GM06990 (cell line): ENCODE measurements at places on chromosomes 3 and 15.

- DNase-seq = no peak
Observed at GRCh38 chr3:134378818-134379217, 4.6 kb upstream of the AMOTL2 start.

GRCh38 chr3:172546105-172546504, 22.9 kb upstream of the TNFSF10 start:
- DNase-seq = no peak

DNA sequence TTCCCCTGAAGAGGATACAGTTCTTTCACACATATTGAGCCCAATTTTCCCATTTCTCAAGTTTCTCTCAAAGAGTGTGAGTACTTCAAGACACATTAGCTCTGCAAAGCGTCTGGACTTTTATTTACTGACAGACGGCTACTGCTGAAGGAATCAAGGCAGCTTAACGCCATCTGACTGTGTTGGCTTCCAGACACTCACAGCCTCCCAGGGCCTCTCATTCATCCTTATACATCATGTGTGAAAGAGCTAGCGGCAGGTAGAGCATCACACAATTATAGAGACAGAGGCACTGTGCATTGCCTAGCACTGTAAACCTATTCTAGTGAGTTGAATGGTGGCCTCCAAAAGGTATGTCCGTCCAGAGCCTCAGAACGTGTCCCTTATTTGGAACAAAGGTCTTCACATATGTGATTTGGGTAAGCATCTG, 284.1 kb upstream of the STT3B start:
- DNase-seq = no peak

DNA sequence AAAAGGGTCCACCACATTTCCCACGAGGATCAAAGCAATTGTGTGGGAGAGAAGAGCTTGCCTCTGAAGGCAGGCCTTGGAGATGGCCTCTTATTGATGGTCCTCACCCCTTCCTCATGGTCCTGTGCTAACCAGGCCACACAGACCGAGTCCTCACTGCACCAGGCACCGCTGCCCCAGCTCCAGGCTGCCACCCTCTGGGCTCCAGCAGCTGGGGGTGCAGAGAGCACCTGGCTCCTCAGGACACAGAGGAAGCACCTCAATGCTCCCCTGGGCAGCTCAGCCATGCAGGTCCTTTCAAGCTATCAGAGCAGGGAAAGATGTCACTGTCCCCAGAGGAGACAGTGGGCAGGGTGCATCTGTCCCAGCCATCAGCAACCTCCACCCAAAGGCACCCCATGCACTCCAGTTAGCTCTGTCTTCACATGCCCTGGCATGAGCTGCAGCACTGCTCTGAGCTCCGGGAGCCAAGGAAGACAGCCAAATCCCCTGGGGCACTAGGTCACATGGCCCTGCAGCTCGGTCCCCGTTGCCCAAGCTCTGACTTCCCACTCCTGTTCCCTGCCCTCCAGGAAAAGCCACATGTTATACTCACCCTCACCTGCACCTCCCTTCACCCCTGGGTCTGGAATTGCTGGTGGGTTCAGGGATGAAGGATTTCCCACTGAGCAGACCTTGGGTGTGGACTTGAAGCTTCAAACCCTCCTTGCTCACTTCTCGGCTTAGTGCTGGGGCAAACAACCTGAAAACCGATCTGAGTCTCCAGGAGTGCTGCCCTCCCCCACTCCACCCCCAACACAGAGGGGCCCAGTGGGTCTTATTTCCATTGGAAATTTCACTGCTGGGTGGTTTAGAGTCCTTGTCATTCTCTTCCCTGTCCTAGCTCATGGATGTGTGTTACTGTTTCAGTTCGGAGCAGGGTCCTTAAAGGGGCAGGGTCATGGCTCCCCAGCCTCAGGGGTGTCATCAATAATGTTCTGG, 32.6 kb downstream of the ALS2CL start:
- no peak for DNase-seq

DNA sequence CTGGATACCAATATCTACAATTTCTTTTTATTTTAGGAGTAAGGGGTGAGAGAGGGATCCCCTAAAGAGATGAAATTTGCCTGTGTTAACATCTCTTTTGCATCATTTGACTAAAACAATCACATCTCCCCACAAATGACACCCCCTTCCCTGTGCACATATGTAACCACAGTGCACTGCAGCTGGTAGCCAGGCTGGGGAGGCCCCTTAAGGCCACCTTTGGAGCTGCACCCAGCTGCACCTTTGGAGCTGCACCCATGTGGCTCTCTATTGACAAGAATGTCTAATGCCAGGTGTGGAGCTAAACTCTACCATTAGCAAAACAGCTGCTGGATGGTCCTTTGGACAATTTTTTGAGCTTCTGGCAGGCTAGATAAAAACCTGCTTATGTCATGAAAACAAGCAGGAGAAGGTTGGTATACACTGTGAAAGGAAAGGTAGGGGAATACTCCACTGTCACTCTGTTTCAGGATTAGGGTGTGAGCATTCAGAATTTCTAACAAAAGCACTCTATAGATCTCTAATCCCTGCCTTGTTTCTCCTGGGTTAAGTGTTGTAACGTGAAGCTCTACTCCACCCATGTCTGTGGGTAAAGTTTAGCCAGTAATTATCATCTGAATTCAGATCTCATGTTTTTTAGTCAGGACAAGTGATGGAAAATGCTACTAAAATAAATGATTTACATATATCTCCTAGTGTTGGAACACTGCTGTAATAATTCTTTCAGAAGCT, 52.1 kb downstream of the TFG start:
- no peak for DNase-seq

GRCh38 chr15:80554560-80554959, 140.6 kb upstream of the ABHD17C start:
- DNase-seq = no peak

DNA sequence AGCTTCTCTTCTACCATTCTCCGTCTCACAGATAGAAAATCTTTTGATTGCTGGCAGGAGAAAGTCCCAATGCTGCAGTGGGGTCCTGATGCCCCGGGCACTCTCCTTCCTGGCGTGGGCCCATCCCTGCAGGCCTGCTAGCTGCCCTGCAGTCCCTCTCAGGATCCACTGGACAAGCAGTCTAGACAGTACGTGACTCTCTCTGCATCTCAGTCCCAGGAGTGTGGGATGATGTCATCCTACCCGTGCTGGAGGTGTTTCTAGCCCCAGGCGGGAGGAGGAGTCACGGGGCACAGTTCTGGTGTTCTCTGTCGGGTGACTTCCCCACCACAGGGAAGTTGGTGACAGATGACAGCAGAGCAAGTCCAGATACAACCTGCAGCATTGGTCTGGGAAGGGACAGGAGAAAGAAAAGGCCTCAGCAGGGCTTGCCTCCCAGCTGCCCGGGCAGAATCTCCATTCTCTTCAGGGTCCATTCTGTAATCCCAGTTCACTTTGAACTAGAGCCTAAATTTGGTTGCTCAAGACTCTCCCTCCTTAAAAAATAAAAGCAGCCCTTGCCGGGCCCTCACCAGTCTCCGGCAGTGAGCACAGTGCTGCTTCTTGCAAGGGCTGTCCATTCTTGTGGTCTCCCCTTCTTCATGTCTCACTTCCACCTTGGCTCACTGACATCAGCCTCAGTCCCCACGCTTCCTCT, 30.6 kb downstream of the SLC28A1 start:
- DNase-seq = peak; percentile 59

GRCh38 chr15:39591141-39591895, 10.4 kb downstream of the THBS1 start:
- no peak for DNase-seq

- DNase-seq = no peak
Observed at GRCh38 chr15:100330221-100330620, 11.6 kb downstream of the ADAMTS17 start.

DNA sequence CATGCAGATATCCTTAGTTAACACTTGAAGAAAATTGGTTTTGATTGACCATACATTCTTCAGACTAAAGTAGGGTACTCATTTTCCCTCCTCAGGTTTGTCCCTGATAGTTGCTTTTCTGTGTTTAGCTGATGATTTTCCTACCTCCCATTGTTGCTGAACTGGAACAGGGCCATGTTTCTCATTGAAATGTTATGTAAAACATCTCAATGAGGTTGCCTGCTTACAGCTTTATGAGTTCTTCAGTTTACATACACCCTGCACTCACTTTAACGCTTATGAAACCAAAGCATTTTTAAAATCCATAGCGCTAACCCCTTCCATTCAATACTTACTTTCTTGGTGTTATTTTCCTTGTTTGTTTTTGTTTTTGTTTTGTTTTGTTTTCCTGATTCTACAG, 61.9 kb downstream of the HMG20A start:
- no peak for DNase-seq

DNA sequence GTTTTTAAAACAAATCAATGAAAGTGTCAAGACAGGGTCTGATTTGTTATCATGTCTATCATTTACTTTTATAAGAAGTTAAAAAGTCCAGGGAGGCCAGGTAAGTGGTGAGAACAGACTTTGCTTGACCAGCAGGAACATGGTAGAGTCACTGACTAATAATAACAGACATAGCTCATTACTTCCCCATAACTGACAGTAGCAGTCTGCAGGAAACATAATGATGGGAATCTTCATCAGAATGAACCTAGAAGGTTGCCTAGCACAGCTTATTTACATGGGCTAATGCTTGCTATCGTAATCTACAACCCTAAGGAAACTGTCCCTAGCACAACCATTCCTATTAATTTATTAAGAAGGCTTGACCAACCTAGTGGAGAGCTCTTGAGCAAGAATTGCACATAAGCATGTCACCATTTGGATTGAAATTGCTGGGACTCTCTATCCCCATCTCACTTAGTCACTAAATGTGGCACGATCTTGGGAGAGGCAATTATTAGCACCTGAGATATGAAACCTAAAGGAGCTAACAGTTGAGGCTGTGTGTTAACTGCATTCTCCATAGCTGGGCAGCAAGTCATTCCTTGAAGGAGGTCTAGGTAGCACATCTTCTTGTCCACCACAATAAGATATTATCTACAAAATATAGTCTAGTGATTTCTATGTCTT, 139.6 kb upstream of the ZBTB20 start:
- no peak for DNase-seq

DNA sequence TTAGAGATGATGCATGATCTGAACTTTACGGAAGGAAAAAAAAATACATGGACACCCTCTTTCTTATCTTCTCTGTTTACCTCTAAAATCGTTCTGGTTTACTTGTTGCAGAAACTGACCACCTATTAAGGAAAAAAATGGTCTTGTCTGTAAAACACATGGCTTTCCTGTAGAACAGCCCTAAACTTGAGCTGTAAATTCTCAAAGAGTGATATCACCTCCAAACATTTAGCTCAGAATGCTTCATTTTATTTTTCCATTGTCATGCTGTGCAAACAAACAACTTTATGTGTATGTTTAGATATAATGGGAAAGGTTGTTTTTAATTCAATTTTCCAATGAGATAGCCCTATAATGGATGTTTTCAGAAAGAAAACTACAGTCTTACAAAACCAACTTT, 237.4 kb upstream of the NR2F2 start:
- DNase-seq = no peak

DNA sequence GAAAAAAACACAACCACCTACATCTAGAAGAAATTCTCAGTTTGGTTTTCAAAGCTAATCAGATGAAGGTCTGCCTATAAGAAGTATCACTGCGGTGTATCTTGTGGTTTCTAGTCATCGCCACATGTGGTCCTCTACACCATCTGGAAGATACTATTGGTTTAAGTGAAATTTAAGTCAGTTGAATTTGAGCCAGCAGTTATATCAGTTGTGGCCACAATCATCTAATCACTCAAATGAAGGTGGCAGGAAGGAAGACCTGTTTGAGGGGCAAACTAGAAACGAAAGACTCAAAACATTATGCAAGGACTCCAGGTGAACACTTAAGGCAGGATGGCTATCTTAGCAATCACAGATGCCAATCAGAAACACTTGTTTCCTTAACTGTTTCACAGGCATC, 48.7 kb downstream of the ETV5 start:
- DNase-seq = peak; percentile 67

DNA sequence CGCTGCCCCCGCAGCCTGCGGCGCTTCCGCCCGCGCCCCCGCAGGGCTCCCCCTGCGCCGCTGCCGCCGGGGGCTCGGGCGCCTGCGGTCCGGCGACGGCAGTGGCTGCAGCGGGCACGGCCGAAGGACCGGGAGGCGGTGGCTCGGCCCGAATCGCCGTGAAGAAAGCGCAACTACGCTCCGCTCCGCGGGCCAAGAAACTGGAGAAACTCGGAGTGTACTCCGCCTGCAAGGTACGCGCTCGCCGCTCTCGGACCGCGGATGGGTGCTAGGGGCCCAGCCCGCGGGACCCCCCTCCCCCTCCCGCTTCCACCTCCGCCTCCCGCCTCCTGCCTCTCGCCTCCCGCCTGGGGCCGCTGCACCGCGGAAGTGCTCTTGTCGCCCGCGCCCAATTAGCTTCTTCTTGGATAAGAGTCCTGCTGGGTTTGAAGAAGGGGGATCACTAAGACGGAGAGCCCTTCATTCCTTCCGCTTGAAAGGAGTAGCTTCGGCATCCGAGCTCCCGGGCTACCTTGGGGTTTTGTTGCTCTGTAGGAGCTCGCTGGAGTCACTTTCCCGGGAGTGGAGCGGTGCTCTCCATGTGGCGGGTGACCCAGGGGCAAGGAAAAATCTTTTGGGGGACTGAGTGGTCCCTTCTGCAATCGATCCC, 426 bp downstream of the KAT2B start:
- peak; percentile 85 for DNase-seq

DNA sequence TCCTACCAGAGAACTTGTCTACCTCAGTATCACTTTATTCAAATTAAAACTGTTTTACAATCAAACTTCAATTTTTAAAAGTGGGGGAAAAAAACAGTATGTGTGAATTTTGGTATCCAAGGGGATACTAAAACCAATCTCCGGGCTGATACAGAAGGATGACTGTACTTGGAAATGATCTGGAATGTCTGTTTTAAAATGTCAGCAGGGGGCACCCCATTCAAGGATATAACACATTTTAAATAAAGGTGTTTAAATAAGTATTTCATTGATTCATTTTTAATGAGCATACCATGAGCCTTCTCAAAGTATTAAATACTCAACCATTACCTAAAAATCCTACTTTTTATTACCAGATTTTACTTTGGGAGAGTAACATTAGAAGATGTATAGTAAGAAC, 67.9 kb downstream of the ULK4 start:
- no peak for DNase-seq

GRCh38 chr3:53219895-53220483, 35.8 kb downstream of the TKT start:
- DNase-seq = peak; percentile 57

GRCh38 chr15:59002418-59002859, 15.0 kb downstream of the RNF111 start:
- DNase-seq = peak; percentile 29

DNA sequence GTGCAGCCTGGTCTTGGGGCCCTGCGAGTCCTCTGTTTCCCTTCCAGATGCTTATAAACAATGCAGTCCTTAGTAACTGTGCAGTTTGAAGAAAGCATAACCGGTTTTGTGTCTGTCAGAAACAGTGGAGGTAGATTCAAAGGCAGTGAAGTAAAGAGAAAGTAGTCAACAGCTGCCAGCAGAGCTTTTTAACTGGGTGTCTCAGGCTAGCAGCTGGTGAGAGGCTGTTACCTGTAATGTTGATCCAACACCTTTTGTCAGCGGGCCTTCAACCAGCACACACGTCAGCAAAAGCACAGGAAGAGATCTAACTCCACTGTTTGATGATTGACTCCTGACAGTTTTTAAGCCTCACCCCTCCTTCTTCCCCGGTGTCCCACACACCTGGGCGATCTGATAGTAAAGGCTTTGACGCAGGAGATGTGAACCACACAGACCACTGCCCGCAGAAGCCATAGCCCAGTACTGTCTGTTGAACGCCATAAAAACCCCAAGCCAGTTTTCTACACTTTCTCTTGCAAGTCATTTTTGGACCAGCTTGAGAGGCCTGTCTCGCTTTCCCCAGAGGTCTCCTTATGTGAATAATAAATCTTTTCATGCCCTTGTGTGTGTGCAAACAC, 178.0 kb downstream of the FMN1 start:
- DNase-seq = no peak

GRCh38 chr3:197554562-197555280, 1.0 kb downstream of the BDH1 start:
- DNase-seq = peak; percentile 98
